ENCODE measurements at places on chromosomes 2 and 18. TPM values are rescaled to one million over a fixed set of nuclear protein-coding genes. Genes with fewer than 3 reads are reported as not detected.

- no peak for DNase-seq
Measured at GRCh38 chr2:101238930-101239759, 13.5 kb upstream of the CNOT11 start.

The SCYGR4 gene
- total RNA-seq = 0.89 TPM

DNA sequence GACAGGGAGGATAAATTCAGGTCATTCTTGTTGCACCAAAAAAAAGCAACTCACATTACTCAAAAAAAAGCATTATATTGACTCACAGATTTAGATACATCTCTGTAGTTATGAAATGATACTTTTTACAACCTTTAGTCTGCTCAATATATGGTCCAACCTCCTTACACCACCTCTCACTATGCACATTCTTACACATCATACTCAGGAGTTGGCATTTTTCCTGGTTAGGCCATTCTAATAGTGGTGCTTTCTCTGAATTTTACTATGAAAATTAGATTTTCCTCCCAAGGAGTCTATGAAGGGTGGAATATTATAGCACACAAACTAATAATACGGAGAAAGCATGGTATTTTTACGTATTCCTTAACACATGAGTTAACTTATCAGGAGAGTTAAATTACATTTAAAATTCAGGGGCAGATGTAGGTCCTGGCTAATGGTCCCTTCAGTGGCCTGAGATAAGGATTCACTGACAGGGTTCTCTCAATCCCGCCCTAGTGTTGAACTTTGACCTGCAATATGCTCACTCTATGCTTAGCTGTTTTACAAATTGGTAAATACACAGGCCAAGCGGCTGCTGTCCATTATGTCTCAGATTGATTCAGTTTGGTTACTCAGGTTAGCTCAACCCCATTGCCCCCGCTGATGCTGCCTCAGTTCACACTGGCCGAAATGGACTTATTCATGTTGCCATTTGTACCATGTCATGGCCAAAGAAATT lies 153.6 kb downstream of the NCKAP5 start:
- DNase-seq = no peak

The DYNAP gene
- total RNA-seq = 0.10 TPM

The FASTKD2 gene
- 38.1 TPM for total RNA-seq

The IL1B gene
- total RNA-seq = 2.4 TPM

The DUSP2 gene
- 59.4 TPM for total RNA-seq

DNA sequence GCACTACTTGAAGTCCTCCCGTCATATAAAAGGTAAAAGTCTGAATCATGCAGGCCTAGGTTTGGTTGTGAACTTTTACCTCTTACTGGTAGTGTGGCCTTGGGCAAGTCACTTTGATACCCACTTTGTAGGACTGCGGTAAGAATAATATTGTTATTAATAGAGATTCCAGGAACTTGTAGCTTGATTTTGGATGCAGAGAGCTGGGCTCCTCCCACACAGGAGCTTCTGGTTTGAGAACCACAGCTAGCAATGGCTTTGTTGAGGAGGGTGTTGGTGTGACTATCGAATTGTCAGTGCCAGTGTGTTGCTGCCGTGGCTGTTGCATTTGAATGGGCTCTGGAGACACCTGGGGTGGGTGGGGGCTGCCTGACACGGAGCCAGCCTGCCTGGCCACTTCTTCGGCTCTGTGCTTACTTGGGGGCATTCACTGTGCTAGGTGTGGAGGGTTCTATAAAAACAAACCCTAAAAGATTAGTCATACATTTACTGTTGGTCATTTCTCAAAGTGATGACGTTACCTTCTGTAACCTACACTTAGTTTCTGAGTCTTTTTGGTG lies 38.5 kb downstream of the ASAP2 start:
- DNase-seq = no peak
